Activated T-cell treated with anti-CD3 and anti-CD28 coated beads, Interleukin-2, amount 50 U/mL, for 72 hours (primary cell): ENCODE measurements at places on chromosomes 6 and 20. TPM values are rescaled to one million over a fixed set of nuclear protein-coding genes. Genes with fewer than 3 reads are reported as not detected.

- no peak for DNase-seq
Observed at GRCh38 chr6:3756546-3756945, 5.0 kb upstream of the PXDC1 start.

DNA sequence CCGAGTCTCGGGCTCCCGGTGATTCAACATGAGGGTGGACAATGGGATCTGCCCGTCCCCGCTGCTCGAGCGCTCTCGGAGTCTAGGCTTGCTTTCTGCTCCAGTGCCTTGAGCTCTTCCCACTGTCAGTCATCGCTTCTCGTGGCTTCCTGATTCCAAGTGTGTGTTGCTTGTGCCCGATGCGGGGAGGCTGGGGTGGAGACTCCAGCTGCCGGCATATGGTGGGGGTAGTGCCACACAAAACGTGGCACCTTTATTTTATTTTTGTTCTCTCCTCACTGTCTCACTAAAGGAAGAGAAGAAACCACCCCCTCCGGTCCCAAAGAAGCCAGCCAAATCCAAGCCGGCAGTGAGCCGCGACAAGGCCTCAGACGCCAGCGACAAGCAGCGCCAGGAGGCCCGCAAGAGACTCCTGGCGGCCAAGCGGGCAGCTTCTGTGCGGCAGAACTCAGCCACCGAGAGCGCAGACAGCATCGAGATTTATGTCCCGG, 14.8 kb upstream of the MYL9 start:
- DNase-seq, result no peak

GRCh38 chr20:25046736-25047666, 10.9 kb downstream of the ACSS1 start:
- no peak for DNase-seq

DNA sequence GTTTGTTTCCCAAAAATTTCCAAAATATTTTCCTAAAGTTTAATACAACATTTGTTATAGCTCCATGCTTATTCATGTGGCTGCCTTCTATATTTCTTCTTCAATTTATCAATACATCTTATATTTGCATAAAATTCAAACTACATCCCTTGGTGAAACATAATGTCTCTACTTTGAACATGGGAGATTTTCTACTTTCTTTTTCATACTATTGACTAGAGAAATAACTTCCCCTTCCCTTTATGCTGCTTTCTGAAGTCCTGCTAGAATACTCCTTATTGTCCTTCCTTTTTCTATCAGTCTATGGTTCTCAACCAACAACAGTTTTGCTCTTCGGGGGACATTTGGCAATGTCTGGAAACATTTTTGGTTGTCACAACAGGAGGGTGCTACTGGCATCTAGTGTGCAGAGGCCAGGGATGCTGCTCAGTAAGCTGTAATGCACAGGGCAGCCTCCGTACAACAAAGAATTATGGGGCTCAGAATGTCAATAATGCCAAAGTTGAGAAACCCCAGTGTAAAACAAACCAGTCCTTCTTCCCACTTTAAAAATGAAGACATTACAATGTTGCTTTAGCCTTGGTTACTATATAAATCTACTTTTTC, 29.9 kb downstream of the MKKS start:
- no peak for DNase-seq

DNA sequence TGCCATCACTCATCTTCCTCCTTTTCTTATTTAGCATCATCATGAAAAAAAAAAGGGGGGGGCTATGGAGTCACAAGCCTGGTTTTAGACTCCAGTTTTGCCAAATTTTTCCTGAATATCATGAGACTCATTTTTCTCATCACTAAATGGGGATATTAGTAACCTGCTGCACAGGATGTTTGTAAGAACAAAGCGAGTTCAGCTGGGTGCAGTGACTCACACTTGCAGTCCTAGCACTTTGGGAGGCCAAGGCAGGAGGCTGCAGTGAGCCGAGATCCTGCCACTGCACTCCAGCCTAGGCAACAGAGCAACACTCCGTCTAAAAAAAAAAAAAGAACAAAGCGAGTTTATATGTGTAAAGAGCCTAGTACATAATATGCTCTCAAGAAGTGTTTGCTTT, 82.8 kb downstream of the TFAP2A start:
- no peak for DNase-seq

DNA sequence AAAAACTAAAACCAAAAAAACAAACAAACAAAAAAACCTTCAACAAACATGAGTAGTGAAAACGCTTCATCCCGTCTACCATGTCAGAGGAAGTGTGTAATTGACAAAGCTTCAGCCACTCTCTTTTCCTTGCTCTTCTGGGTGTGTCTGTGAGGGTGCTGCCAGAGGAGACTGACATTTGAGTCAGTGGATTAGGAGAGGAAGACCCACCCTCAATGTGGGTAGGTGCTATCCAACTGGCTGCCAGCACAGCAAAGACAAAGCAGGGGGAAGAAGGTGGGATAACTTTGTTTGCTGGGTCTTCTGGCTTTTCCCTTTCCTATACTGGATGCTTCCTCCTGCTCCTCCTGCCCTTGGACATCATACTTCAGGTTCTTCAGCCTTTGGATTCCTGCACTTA, 145.6 kb downstream of the TASP1 start:
- no peak for DNase-seq

GRCh38 chr20:11780765-11781369, 136.8 kb upstream of the BTBD3 start:
- no peak for DNase-seq

DNA sequence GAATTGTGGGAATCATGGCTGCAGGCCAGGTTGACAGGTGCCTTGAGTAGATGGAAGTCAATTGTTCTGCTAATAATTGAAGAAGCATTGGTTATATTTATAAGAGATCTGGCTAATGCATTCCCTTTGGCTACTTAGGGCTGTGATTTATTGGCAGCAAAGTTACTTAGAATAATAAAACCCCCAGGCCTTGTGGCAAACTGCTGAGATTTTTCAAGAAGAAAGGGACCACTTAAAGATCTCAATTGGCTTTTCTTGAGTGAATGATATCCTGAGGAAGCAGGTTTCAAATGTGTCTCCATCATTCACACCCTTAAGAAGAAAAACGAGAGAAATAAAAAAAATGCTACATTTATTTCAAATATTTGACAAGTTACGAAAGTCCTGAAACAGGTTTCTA, 27.4 kb downstream of the DDO start:
- no peak for DNase-seq

DNA sequence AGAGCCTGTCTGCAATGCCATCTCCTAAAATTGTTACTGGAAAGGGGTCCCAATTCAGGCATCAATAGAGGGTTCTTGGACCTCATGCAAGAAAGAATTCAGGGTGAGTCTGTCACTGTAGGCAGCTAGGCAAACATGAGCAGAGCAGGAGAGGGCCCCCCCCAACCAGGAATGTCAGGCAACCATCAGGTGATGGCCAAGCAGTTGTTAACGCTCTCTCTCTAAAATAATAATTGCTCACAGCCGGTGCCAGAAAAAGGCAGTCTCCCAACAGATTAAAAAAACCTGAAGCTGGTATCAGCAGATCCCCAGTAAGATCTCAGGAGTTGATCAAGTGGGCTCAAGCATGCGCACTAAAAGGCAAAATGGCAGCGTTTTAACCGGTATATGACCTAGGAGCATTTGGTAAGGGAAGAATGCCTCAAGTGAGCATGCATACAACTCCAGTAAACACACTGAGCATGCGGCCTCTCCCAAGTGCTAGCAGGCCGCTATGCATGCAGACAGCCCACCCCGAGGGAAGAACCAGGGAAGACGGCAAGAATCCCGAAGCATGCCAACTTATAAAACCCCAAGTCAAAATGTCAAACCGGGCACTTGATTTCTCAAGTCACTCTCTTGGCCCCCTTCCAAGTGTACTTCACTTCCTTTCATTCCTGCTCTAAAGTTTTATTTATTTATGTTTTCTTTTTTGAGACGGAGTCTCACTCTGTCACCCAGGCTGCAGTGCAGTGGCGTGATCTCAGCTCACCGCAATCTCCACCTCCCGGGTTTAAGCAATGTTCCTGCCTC, 44.0 kb upstream of the RNGTT start:
- DNase-seq, result no peak

- peak; percentile 5 for DNase-seq
Observed at GRCh38 chr6:53483423-53484353, 61.2 kb downstream of the GCLC start.

GRCh38 chr6:21731411-21732031, 138.0 kb downstream of the SOX4 start:
- no peak for DNase-seq

SYNDIG1 gene
- total RNA-seq, result not detected

MYCT1 gene
- total RNA-seq, result not detected

SPAG4 gene
- total RNA-seq, result 8.7 TPM

FAM217A gene
- not detected for total RNA-seq

EDN1 gene
- total RNA-seq, result 0.12 TPM
